ENCODE measurements at places on chromosomes 4 and X.

DNA sequence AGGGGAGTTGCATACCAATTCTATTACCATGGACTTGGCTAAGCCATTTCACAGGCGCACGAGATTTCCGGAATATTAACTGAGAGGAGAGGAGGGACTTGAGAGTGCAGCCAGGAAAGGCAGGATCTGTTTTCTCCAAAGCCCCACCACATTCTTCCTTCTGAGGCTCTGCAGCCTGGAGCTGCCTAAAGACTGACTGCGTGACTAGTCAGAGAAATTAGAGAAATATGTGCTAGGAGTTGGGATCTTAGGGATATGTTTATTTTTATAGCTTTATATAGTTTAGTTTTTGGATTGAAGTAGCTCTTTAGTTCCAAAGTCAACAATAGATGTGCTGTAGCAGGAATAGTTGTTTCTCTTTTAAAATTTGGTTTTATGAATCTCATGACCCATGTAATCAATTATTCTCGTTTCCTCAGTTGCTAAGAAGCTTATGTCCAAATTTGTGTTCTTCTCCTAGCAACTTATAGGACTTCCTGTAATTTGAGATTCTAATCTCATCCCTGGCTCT, 300.1 kb upstream of the DDX53 start:
- ATAC-seq = no peak

GRCh38 chrX:25084446-25084845, 68.7 kb upstream of the ARX start:
- ATAC-seq = no peak

DNA sequence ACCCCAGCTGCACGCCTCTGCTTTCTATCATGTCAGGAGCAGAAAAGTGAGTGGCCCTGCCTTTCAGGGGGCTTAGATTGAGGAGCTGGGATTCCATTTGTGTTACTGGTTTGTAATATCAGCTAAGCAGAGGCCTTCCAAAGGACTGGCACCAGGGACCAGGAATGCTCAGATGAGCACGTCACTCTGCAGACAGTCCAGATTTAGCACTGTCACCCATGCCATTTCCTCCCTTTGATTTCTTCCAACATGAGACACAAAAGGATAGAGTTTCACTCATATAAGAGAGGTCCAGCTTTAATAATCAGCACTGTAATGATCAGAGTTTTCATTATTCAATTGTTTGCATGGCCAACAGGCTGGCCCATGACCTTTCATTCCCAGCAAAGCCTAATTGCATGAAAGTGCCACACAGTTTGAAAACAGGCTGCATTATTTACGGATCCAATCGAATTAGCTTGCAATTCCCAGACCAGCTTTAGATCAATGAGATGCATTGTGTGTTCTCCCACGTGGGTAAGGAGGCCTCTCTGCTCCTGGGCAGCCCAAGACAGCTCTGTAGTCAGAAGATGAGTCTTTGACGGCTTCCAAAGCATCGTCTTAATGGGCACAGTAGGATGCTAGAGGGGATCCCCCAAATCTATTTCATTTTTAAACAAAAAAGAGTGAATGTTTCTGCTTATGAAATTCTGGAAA, 9.8 kb upstream of the SLC2A9 start:
- ATAC-seq = no peak

DNA sequence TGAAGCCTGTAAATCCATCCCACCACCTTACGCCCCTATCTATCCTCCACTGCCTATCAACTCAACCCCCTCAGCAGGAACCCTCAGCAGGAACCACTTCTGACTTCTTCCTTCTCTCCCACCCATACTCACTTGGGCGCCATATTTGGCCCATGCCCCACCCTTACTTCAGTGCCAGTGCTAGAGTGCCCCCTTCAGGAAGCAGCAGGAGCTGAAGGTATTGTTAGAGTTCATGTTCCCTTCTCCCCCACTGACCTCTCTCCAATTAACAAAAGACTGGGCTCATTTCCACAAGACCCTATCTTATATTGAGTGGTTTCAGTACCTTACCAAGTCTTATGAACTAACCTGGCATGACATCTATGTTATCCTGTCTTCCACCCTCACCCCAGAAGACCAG, 363.1 kb upstream of the SLIT2 start:
- no peak for ATAC-seq

- ATAC-seq = no peak
These were observed 15.4 kb downstream of the CXCL2 start for GRCh38 chr4:74083546-74083945.

- no peak for ATAC-seq
These were observed 14.4 kb upstream of the ELF2 start for GRCh38 chr4:139191373-139191772.

GRCh38 chr4:184790826-184791225, 34.9 kb downstream of the ACSL1 start:
- ATAC-seq = no peak

DNA sequence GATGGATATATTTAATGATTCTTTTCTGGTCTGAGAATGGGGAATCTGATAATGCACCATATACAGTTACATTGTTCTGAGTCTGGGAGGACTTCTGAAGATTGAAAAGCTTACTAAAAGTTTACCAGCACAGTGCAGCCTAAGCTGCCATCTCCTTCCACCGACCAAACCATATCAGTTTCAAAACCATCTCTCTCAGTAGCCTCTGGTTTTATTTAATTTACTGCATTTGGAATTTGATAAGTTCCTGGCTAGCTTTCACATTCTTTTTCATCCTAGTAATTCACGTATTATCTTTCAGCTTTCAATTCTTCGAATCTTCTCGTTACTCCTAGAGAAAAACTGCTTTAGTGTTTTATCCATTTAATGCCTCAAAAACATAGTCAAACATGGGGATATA, 181.4 kb upstream of the HCCS start:
- ATAC-seq = no peak

GRCh38 chrX:13899607-13900006, 82.7 kb upstream of the GPM6B start:
- ATAC-seq = no peak

GRCh38 chr4:111957116-111957515, 188.1 kb upstream of the FAM241A start:
- no peak for ATAC-seq

- ATAC-seq = no peak
These were observed 467.0 kb upstream of the CTSO start for GRCh38 chr4:156420623-156421022.

- ATAC-seq = no peak
These were observed 88.3 kb downstream of the SLC34A2 start for GRCh38 chr4:25743971-25744370.

- ATAC-seq = no peak
These were observed 42.4 kb downstream of the PPP3CA start for GRCh38 chr4:101304916-101305315.

- peak; percentile 85 for ATAC-seq
These were observed 108.0 kb downstream of the ITM2A start for GRCh38 chrX:79259073-79259689.

DNA sequence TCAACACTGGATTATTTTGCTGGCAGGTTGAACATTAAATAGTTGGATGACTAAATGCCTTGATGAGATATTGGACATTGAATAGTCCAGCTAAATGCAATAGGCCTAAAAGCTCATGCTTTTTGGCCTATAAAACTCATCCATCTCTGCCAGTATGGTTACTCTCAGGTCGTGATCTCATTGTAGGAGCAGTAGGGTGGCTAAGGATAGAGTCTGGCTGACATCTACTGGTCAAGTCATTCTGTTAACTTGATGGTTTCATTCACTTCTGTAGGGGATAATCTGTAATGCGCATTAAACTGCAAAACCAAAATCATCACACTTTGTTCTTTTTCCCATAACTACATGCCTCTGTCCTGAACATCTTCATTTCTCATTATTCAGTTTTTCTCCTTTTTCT, 227.0 kb downstream of the DKK2 start:
- ATAC-seq = no peak

GRCh38 chr4:148159793-148160192, 282.4 kb downstream of the NR3C2 start:
- ATAC-seq = no peak

GRCh38 chr4:139735381-139736273, 70.0 kb downstream of the MGST2 start:
- peak; percentile 12 for ATAC-seq

GRCh38 chr4:9867751-9868425, 86.5 kb downstream of the DRD5 start:
- ATAC-seq = no peak

- ATAC-seq = no peak
These were observed 479.7 kb upstream of the ATOH1 start for GRCh38 chr4:93348896-93349295.

- no peak for ATAC-seq
These were observed 70.9 kb upstream of the FAT4 start for GRCh38 chr4:125243789-125244397.

GRCh38 chr4:37220685-37221084, 23.9 kb upstream of the NWD2 start:
- no peak for ATAC-seq

DNA sequence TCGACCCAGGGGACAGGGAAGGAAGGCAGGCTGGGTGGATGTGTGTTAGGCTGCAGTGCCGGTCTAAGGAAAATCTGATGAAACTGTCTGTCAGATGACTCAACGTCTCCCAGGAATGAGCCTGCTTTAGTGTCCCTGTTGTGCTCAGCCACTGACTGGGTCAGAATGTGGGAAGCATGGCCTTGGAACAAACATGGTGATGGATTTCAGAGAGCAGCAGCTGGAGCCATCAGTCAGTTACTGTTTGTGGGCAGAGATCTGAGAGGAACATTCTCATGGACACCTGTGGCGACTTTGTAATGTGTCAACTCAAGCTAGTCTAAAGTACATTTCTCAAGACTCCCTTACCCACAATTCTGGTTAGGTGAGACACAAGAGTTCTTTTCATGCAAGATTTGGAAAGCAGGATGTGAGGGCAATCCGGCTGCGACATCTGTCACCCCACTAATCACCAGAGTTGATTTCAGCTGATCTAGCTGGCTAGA, 63.2 kb downstream of the ANAPC10 start:
- no peak for ATAC-seq

GRCh38 chr4:159107203-159107925, 4.5 kb downstream of the RAPGEF2 start:
- peak; percentile 40 for ATAC-seq

DNA sequence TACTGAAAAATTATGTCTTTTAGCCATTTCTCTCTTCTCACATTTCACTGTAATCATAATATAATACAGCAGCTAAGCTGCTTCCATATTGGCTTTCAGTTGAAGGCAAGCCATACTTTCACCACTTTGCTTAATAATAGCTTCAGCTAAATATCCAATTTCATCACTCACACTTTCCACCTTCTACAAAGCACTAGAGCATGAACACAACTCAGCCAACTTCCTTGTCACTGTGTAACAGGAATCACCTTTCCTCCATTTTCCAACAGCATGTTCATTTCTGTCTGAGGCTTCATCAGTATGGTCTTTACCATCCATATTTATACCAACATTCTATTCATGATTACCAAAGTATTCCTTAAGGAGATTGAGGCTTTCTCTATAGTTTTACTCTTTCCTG, 219.8 kb upstream of the CTSO start:
- ATAC-seq = no peak

GRCh38 chr4:118762730-118763477, 73.0 kb downstream of the SEC24D start:
- no peak for ATAC-seq

GRCh38 chr4:11196927-11197522, 231.7 kb downstream of the HS3ST1 start:
- no peak for ATAC-seq

DNA sequence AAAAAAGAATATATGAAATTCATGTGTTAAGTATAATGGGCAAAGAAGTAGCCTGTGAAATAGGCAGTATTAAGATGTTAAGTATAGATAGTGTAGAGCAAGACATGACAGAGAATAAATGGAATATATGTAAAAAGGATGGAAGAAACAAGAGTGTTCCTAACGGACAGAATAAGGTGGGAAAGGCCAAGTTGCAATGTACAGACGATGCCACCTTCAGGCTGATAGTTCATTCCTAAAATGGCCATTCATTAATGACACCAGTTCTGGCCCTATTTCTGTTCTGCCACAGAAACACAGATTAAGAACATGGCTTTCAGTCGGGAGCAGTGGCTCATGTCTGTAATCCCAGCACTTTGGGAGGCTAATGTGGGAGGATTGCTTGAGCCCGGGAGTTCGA, 4.4 kb upstream of the FAM184B start:
- ATAC-seq = no peak

DNA sequence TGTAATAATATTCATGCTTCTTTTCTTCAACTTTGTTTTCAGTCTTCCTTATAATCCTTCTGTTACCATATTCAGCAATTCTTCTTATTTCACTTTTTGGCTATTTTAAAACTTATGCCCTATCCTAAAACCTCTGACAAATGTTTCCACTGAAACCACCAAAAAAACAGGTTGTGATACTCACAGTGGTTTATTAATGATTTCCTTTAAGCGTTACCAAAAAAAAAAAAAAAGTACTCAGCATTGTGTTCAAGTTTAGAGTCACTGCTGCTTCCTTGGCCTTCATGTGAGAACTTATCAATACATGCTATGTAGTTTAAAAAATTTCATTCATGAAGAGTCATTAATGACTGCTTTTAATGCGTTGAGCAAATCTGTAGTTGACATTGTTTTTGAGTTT, 35.4 kb upstream of the UGT2A3 start:
- no peak for ATAC-seq

- no peak for ATAC-seq
These were observed 13.7 kb upstream of the SORBS2 start for GRCh38 chr4:185825737-185826136.

- no peak for ATAC-seq
These were observed 36.5 kb downstream of the SUPT20HL1 start for GRCh38 chrX:24396931-24397279.

DNA sequence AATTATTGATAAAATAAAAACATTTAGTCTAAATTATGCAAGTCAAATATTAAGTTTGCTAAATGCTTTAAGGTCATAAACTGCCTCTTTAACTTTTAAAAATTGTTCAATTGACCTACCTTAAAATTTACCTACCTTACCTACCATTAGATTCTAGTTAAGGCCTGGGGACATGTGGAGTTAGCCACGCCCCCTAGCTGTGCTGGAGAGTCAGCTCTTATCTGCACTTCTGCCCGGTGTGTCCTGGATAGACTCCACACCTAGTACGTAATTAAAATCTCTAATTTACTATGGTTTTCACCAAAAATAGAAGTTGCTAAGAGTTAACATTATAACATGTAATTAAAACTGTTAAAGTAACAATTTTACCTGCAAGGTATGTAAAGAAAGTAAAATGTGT, 22.7 kb downstream of the TENM3 start:
- ATAC-seq = no peak

DNA sequence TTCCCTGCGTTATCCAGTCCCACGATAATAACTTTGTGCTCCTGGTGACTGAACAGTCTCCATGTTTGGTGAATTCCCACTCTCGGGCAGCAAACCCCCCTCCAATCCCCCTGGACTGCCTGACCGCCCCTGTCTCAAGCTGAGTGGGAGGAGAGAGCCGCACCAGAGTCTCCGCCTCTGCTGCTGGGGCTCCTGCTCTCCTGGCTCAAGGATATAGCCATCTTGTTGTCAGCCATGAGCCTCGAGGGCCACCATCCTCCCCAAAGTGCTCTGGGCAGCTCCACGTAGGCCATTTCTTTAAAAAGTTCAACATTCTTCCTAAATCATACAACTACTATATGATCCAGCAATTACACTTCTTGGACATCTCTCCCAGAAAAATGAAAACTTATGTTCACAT, 49.3 kb upstream of the PGRMC1 start:
- no peak for ATAC-seq

All from activated CD4-positive, CD25-positive, alpha-beta regulatory T cell treated with anti-CD3 and anti-CD28 coated beads, Interleukin-2, amount 50 U/mL, for 24 hours (primary cell).